ENCODE measurements at places on chromosomes 4 and X.

GRCh38 chr4:163535657-163536056 lies 41.2 kb downstream of the TMA16 start:
- no peak for DNase-seq

DNA sequence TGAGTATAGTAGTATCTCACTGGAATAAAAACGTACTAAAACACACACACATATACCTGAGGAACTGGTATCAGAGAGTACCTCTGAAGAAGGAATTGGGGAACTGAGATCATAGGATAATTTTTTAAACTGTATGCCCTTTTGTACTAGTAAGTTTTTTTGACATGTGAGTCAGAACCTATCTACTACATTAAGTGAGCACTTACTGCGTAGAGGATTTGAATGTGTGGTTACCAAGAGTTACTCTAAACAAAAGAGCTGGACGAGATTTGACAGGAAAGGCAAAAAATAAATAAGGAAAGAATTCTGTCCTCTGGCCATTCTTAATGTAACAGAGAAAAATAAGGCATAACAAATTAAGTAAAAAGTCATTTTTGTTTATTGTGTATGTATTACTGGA lies 546.5 kb upstream of the FAT1 start:
- DNase-seq = no peak

DNA sequence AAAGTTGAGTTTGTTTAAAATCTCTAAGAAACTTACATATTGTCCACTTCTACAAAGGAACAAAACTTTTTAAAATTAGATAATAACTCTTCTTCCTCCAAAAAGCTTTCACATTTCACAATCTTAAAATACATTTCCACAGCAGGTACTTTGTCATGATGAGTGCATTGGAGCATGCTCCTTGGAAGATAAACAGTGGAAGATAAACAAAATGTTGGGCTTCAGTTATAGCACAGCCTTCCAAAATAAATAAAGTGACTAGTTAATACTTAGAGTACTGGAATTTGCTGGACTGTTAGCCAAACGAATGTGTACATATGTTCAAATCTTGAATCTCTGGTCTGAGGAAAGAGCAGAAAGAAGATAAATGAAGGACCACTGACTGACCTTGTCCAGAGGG lies 54.9 kb upstream of the PDE5A start:
- no peak for DNase-seq

DNA sequence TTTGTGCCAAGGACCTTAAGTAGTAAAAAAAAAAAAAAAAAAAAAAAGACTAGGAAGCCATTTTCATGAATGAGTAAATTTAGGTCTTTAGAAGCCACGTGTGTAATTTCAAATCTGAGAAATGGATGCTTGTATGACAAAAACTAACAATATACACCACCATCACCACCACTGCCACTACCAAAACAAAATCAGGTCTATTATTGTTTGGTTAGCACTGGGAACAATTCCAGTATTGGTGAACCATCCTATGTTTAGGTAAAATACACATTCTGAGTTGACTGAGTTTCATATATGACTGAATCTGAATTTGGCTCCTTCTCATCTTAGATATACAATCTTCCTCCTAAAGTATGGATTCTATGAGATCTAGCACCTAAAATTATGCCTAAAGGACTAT lies 8.8 kb upstream of the TMSB4X start:
- no peak for DNase-seq

- no peak for DNase-seq
Observed at GRCh38 chr4:91840359-91840758, 463.4 kb upstream of the GRID2 start.

GRCh38 chr4:41799126-41799525 lies 50.6 kb upstream of the PHOX2B start:
- no peak for DNase-seq

GRCh38 chrX:28498658-28499057 lies 88.6 kb upstream of the IL1RAPL1 start:
- DNase-seq = no peak

DNA sequence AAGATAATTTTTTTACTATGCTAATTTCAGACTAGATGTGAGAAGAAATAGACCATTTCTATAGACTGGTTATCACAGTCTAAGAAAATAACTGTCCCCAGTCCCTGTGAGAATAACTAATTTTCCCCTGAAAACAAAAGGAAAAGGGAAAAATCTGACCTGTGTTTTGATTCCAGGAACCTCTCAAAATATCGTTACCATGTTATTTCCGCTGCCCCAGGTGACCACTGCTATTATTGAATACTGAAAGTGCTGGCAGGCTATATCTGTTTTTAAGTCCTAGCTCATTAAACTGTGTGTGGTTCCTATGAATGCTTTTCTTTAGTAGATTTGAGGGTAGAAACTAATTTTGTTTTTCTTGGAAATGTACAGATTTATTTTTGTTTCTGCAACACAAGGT lies 83.6 kb downstream of the GAB1 start:
- DNase-seq = no peak

- no peak for DNase-seq
Observed at GRCh38 chrX:77431227-77431626, 16.0 kb upstream of the FGF16 start.

DNA sequence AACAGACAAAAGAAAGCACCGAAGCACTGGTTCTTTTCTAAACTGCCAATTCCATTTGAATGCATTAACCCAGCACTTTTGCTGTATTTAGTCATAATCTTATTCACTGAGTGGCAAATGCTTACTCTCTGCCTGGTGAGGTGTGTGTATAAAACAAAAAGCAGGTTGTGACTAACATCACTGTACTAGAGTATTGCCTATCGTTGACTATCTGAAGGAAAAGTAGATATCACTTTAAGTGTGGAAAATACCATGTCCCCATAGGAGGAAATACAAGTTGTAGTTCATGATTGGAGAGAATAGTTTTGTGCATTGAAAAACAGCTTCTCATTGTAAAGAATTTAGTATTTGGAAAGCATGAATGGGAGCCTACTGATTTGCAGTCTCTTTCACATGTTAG lies 2.7 kb downstream of the PDLIM5 start:
- no peak for DNase-seq

- peak; percentile 35 for DNase-seq
Observed at GRCh38 chrX:150478496-150479492, 89.6 kb upstream of the MTM1 start.

DNA sequence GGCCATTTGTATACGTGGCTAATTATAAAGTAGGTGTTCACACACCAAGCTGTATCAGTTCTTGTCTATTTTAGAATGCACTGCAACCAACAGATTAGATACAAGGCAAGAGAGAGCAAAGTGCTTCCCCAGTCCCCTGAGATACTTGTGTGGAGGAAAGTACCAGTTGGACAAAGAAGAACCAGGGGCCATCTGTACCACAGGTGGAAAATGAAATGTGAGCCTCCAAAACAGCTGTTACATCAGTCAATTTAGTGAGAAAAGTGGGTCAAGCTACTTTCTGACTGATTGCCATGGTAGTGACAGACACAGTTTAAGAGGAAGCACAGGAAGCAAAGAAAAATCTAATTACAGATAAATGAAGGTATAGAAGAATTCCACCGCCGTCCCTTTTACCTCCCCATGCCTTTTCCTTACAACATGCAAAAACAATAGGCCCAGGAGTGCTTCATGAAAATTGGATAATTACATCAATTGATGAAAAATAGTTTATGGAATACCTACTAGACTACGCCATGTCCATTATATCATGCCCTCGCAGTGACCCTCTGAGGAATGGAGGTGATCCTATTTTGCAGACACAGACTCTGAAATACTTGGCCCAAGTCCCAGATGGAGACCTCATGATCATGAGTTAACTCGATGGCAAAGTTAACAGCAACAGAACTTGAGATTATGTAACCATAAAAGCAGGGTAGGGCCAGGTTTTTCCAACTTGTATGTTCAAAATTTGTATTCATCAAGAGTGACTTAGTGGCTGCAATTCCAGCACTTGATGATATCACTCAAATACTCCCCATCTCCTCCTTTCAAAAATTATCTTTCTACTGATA lies 15.8 kb downstream of the SMPX start:
- DNase-seq = no peak

- peak; percentile 87 for DNase-seq
Observed at GRCh38 chrX:47380268-47380667, 9.9 kb downstream of the ZNF157 start.

GRCh38 chrX:1316527-1316926 lies 20.1 kb upstream of the IL3RA start:
- peak; percentile 39 for DNase-seq

DNA sequence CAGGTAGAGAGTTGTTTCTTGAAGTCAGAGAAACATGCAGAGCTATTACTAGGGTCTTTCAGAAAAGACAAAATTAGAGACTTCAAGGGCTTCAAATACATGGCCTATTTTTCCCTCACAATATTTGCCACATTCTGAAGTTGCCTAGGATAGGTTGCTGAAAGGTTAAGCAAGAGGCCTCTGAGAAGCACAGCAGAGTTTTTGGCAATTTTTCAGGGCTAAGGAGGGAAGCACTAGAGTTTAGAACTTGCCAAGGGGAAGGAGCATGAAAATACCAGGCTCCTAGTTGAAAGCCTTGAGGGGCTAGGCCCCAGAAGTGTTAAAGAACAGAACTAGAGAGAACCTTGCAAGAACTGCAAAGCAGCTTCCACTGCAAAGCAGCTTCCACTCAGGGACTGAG lies 86.4 kb downstream of the ANAPC10 start:
- no peak for DNase-seq

- DNase-seq = no peak
Observed at GRCh38 chrX:117854806-117855205, 261.8 kb downstream of the KLHL13 start.

DNA sequence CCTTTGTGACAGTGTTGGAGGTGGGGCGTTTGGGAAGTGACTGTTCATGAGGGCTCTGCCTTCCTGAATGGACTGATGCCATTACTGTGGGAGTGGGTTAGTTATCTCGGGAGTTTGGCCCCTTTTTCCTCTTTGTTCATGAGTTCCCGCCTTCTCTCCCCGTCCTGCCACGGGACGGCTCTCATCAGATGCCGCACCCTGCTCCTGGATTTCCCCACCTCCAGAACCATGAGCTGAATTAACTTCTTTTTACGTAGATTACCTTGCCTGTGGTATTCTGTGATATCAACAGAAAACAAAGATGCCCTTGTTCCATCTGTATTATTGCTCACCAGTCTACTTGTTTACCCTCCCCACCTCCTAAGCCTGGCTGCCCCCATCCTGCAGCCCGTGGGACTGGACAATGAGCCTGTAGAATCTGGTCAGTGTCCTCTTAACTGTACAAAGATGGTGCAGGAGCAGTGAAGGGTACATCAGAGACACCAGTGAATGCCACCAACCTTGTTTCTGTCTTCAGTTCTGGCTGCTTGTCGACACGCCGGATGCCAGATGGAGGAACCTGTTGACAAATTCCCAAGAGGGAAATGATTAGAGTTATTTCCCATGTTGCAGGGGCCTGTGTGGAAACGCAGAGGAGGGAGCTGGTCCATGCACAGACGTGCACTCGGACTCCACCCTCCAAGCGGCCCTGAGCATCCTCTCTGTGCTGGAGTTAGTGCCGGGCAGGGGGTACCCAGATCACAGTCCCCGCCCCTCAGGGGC lies 104.7 kb downstream of the ABLIM2 start:
- no peak for DNase-seq

GRCh38 chr4:24862073-24862751 lies 50.6 kb downstream of the CCDC149 start:
- DNase-seq = no peak

DNA sequence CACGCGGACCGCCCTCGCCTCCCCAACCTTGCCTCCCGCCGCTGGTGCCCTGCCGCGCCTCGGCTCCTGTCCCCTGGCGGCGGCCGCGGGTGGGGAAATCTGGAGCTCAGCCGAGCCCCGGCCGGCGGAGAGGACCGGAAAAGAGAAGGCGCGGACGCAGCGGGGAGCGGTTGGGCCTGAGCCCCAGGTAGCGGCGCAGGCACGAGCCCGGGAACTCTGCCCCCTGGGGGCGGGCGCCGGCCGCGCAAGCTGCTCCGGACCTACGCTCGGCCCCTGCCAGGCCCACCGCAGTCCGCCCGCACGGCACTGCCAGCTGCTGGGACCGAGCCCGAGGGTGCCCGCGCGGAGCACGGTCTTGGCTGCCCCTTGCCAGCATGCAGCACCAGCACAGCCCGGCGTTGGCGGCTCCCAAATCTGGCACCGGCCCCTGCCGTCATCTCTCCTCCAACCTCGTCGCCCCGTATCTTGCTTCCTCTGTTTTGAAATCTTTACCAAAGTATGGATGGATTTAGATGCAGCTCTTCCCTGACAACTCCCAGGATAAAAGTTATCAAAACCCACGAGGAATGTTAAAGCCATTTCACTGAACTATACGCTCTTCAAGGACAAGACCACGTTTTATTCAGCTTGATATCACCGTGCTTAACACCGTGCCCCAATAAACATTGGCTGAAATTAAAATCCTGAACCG lies at the start of gene PRSS12:
Gene PRSS12 (minus strand): TSS at position 161 of the 691 bp plus-strand sequence. CDS start 283 bp downstream, outside the sequence.
- DNase-seq = peak; percentile 50

DNA sequence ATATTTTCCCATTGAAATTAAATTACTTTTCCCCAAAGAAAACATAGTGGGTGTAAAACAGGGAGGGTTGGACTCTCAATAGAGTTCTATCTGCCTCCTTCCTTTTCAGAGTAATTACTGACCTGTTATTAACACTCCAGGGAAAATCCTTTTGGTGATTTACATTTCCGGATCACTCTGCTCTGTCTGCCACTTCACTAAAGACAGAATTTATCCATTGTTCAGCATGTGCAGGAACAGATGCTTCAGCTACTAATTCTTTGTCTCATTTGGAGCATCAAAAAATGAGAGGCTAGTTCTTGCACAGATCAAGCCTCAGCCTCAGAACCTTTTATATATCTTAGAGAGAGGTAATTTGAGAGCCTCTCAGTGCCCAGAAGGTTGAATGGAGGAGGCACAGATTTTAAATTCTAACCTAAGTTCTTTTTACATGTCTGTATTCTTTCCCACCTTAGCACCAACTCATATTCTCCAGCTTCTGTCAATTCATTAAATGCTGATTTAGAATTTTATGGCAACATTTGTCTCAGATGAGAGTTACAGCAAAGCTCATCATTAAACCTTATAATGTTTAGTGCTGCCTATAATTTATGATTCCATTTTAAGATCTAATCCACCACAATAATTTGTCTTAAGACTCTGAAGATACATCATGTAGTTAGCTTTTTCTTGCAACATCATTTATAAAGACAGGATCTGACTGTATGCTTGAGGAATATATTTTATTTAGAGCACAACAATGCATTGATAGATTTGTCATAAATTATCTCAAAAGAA lies 1494.4 kb downstream of the STIM2 start:
- DNase-seq = no peak

DNA sequence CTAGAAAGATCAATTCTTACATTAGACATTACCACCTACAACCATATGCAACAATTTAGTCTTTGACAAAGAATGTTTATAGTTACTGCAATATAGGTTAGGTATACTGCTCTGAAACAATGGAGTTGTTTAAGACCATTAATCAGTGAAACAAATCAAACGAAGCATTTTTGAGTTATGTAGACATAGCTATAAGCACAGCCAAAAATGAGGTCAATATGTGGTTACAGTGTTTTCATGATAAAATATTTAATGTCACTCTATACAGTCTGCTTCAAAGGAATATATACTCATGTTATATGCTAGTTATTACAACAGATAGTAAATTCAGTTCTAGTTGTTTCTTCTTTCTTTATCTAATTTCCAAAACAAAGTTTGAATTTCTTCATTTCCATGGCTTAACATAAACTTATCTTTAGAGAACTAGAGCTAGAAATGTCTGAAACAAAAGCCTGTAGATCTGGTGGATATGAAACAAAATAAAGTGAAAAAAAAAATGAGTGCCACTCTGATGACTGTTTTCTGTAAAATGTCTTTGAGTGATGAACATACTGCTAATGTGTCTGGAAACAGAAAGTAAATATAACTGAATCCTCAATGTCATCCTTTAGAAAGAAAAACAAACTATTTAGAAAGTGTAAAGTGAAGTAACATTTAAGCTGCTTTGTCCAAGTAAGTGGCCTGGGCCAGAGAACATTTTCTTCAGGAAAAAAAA lies 809.0 kb downstream of the FAT4 start:
- no peak for DNase-seq

- DNase-seq = no peak
Observed at GRCh38 chr4:74754218-74754617, 40.1 kb downstream of the BTC start.
